ENCODE measurements at places on chromosomes 16 and 17. TPM values are rescaled to one million over a fixed set of nuclear protein-coding genes. Genes with fewer than 3 reads are reported as not detected.

GRCh38 chr16:8569650-8570346 lies 20.5 kb downstream of the TMEM114 start:
- no peak for DNase-seq

CARD14 gene
- not detected for total RNA-seq

GRCh38 chr16:47979616-47980182 lies 176.1 kb downstream of the ABCC12 start:
- DNase-seq, result no peak

CBFA2T3 gene
- 0.34 TPM for total RNA-seq

DNA sequence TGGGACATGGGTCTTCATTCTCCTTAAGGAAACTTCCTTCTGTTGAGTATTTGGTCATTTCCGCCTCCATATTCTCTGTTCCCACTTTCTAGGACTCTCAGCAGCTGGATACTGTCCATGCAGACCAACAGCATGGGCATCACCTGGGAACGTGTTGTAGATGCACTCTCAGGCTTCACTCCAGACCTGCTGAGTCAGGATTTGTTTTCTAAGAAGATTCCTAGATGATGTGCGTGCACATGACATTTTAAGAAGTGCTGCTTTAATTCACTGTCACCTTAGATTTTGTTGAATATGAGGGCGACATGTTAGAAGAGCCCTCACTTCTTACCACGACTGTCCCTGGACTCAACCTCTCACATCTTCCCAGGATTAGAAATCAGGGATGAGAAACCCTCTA lies 10.0 kb upstream of the SDK2 start:
- no peak for DNase-seq

DNA sequence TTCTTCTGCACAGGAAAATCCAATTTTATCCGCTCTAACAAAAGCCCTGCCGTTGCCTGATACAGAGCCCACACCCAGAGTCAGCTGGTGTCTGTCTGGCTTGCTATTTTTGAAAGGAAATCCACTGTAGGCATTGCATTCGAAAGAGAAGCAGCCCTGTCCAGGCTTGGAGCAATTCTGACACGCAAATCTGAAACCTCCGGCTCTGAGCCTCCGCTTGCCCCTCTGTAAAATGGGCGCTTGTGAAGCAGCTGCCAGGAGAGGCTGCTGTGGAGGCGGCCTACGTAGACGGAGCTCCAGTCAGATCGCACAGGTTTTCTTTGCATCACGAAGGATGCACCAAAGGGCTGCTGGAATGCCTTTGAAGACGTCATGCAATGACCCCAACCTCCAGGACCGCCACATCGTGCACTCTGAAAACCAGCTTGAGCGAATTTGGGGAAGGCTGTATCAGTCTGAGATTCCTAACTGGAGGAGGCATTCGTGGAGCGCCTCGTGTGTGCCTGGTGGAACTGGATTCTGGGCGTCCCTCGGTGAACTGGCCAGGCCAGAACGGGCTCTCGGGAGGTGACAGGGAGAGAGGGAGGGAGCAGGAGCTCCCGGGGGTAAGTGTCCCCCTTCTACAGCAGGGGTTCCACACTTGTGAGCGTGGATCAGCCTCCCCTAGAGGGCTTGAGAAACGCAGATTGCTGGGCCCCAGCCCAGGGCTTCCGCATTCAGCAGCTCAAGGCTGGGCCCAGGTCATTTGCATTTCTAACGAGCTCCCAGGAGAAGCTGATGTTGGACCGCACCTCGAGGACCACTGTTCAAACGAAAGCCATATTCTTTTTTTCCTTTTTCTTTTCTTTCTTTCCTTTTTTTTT lies 215.5 kb downstream of the MRTFB start:
- peak; percentile 58 for DNase-seq

Data from activated CD4-positive, alpha-beta T cell treated with anti-CD3 and anti-CD28 coated beads for 36 hours (primary cell).